ENCODE measurements at places on chromosomes 16 and 17.

GRCh38 chr17:56373981-56374833 is 219.3 kb upstream of the NOG start:
- DNase-seq, result no peak

- DNase-seq, result no peak
Observed at GRCh38 chr16:27561216-27561615, 11.3 kb downstream of the KATNIP start.

- no peak for DNase-seq
Observed at GRCh38 chr17:74104921-74105320, 98.6 kb upstream of the RPL38 start.

- DNase-seq, result no peak
Observed at GRCh38 chr16:3591436-3591803, 14.2 kb upstream of the NLRC3 start.

DNA sequence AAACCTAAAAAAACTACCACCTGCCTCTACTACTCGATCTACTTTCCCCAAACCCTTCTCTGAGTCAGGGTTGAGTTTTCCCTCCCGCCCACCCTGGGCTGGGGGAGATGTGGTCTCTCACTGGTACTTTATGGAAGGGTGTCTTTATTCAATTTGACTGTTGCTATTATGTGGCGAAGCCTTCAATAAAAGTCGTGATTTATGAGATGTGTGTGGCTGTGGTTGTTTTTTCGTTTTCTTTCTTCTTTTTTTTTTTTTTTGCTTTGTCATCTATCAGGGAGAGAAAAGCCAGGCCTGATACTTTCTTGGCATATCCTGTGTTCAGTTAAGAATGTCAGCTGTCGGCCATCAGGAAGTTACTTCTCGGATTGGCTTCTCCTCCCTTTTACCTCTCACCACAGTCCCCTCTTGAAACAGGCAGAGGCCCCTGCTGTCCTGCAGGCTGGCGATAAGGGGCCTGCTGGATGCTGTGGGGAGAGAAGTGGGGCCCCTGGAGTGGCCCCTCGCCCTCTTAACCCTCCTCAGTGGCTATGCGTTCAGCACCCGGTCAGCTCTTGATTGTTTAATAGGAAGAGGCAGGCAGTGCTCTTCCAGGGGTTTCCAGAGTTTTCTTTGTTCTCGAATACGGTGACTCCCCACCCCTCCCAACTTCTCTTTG is 123.0 kb downstream of the MSI2 start:
- DNase-seq, result no peak

DNA sequence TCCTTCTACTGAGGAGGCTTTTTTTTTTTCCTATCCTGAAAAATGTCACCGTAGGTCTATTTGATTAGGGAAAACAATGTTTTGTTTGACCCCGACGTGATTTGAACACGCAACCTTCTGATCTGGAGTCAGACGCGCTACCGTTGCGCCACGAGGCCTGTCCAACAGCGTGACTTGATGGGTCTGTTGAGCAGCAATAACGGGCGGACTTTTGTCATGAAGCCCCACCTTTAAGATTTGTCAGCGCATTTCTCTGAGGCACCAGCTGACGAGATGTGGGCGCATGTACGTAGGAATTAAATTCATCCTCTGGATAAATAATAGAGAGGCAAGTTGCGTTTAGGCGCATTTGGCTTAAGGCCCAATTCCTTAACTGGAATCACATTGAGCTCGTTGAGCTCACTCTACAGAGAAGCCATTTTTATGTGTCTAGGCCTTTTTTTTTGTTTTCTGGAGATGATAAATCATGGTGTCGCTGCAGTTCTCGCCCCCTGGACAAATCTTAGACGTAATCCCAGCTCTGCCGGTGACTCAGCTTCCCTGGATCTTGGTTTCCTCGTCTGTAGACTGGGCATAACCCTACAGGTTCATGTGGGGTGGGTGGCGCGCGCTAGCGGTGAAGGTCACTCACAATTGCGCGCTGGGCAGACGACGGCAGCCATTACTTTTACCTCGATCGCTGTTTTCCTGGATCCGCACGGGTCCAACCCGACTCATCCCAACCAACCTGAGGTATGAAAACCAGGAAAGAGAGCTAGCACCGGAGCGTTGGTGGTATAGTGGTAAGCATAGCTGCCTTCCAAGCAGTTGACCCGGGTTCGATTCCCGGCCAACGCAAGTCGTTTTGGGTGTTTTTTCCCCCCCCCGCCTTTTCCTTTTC is 10.6 kb upstream of the AURKB start:
- DNase-seq, result peak; percentile 81

- DNase-seq, result no peak
Observed at GRCh38 chr17:27945953-27946352, 52.8 kb upstream of the LYRM9 start.

- no peak for DNase-seq
Observed at GRCh38 chr16:50601341-50601740, 53.1 kb downstream of the NKD1 start.

DNA sequence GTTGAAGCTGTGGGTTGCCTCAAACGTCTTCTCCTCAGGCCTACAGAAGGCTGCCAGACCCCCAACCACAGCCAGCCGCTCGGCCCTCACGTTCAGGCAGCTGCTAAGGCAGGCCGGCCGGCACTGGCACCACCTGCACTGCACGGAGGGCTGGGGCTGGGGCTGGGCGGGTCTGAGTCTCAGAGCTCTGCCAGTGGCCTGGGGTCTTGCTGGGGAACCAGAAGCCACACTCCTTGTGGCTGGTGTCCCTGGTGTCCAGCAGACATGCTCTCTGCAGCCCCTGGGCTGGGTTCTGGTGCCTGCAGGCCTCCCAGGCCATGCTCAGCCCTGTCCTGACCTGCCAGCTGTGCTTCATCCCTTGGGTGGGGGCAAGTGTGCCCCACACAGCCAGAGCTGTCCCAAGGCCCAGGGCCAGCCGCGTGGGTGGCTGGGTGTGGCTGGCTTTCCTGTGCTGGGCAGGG is 42.0 kb downstream of the BAHCC1 start:
- no peak for DNase-seq

DNA sequence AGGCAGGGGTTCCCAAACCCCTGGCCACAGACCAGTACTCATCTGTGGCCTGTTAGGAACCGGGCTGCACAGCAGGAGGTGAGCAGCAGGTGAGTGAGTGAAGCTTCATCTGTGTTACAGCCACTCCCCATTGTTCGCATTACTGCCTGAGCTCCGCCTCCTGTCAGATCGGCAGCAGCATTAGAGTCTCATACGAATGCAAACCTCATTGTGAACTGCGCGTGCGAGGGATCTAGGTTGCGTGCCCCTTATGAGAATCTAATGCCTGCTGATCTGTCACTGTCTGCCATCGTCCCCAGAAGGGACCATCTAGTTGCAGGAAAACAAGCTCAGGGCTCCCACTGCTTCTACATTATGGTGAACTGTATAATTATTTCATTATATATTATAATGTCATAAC is 25.1 kb upstream of the RMI2 start:
- no peak for DNase-seq

GRCh38 chr16:87437327-87437726 is 45.2 kb downstream of the MAP1LC3B start:
- no peak for DNase-seq

DNA sequence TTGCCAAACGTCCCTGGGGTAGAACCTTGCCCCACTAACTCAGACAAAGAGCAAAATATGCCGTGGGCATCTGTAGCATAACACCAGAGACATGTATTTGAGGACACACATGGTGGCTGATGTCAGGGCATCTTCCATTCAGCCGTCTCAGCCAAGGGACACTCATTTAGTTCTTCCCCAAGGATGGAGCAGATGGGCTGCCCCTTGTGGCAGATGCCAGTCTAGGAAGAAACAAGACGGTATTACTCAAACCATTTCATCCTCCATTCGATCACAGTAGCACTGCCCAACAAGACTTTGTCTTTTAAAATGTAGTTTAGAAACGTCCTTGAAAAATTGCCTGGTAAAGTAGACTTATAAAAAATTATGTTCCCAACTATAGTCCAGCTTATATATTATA is 937.6 kb upstream of the EEF2KMT start:
- no peak for DNase-seq

DNA sequence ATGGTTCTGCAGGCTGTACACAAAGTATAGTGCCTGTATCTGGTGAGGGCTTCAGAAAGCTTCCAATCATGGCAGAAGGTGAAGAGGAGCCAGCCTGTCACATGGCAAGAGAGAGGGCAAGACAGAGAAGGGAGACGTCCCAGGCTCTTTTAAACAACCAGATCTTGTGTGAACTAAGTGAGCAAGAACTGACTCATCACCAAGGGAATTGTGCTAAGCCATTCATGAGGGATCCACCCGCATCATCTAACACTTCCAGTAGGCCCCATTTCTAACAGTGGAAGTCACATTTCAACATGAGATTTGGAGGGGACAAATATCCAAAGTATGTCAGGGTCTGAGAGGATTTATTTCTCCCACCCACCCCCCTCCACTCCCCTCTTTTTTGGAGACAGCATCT is 56.2 kb upstream of the ELAC2 start:
- DNase-seq, result peak; percentile 34

- DNase-seq, result no peak
Observed at GRCh38 chr16:27405546-27406451, 3.8 kb downstream of the IL21R start.

DNA sequence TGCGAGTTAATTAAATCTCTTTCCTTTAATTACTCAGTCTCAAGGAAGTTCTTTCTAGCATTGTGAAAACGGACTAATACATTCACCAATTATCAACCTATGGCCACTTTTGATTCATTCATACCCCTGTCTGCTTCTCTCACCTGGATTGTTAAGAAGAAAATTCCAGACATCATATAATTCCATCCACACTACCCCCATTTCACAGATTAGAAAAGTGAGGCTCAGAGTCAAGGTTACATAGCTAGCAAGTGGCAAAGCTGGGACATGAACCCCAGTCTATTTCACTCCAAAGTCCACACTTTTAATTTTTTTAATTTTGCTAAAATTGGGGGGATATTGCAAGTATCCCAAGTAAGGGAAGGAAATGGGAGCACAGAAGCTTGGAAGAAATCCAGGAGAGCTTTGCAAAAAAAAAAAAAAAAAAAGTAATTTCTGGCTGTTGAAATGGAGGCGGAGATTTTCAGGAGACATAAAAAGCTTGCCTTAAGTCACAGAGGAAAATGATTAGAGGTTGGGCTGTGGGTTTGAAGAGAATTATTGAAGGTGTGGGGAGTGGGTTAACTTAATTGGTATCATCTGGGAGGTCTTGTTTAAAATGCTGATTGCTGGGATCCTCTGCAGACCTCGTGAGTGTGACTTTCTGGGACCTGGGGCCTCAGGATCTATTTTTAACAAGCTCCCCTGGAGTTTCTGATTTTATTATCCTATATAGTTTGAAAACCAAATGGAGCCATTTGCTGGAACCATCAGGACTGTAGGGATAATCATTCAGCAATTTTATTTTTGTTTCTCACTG is 42.3 kb upstream of the ZKSCAN2 start:
- no peak for DNase-seq

DNA sequence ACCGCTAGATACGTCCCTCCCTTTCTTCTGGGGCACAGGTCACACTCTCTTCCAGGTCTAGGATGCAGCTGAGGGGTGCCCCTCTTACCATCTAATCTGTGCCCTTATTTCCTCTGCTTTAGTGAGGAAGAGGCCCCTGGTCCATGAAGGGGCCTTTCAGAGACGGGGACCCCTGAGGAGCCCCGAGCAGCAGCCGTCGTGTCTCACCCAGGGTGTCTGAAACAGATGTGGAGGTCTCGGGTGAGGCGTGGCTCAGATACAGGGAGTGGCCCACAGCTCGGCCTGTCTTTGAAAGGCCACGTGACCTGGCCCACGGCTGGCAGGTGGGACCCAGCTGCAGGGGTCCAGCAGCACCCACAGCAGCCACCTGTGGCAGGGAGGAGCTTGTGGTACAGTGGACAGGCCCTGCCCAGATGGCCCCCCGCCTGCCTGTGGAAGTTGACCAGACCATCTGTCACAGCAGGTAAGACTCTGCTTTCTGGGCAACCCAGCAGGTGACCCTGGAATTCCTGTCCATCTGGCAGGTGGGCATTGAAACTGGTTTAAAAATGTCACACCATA is 15.6 kb downstream of the SCGB1C2 start:
- DNase-seq, result no peak

DNA sequence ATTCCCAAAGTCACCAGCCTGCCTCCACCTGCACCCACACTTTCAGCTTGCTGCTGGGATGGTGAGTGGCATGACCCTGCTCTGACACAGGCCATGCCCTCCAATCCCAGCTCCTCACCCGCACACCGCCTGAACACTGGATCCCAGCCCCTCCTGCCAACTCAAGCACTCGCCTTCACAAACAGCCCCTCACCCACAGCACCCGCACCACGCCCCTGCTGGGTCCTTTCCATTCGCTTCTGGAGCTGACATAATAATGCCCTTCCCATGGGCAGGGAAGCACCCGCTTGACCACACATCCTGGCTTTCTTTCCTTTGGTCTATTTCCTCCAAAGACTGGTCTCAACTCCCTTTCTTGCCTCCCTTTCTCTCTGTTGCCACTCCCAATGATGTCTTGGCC is 57.6 kb downstream of the RAB11FIP4 start:
- no peak for DNase-seq

DNA sequence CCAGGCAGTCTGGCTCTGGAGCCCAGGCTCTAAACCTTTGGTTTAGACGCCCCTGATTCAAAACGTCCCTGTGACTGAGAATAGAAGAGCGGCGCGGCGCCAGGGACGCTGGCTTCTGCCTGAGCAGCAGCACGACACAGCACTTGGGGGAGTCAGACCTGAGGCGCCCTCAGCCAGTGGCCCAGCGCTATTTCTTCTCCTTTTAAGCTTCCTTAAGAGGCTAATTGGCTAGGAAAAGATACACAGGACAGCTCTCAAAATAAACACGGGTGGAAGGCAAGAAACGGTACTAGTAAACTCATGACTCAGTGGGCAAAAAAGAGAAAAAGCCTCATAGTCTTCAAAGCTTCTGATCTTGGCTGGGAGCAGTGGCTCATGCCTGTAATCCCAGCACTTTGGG is 34.9 kb downstream of the GTF3C1 start:
- no peak for DNase-seq

GRCh38 chr16:57379579-57379978 is 7.3 kb downstream of the CX3CL1 start:
- DNase-seq, result no peak

DNA sequence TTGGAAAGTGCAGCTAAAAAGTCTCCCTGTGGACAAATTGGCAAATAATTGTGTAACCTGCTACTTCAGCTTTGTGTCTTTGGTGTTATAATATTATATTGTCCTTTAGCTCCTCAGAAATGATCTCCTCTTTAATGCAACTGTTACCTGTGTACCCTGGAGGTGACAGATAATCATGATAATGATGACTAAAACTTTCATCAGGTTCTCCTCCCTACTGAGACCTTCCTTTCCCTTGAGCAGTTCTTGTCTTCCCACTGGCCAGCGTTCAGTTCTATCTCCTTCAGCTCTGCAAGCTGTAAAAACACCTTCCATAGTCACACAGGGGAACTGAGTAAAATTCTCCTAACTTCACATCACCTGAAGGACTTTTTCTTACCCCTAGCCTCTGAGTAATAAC is 14.7 kb downstream of the KRT12 start:
- DNase-seq, result no peak

- DNase-seq, result no peak
Observed at GRCh38 chr16:54417384-54417783, 130.8 kb upstream of the IRX3 start.

All from HCEC 1CT (cell line).